ENCODE measurements at places on chromosomes 3 and 15. TPM values are rescaled to one million over a fixed set of nuclear protein-coding genes. Genes with fewer than 3 reads are reported as not detected.

- DNase-seq: peak; percentile 27
Observed at GRCh38 chr3:39255503-39256325, 24.1 kb downstream of the CX3CR1 start.

GRCh38 chr3:11457135-11457534 is 184.9 kb downstream of the ATG7 start:
- no peak for DNase-seq

- DNase-seq: no peak
Observed at GRCh38 chr3:128082546-128082945, 30.3 kb downstream of the SEC61A1 start.

GRCh38 chr15:68679161-68679560 is 100.4 kb downstream of the CORO2B start:
- no peak for DNase-seq

DNA sequence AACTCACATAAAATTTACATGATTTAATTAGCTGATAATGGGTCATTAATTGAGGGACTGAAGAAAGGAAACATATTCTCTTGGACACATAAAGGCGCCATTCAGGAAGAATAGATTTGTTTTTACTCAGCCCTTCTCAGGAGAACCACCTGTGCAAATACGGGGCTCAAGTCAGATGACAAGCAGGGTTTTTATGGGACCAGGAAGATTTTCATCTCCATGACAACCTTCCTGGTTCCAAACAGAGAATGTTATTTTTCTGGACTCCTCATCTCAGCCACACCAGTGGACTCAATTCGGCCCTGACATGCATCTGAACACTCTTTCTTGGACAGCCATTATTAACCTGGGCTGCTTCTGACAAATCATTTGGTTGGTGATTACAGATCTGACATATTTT is 120.5 kb downstream of the PDZRN3 start:
- no peak for DNase-seq

GRCh38 chr15:33623010-33623409 is 312.2 kb downstream of the RYR3 start:
- DNase-seq: no peak

- no peak for DNase-seq
Observed at GRCh38 chr3:105347625-105348302, 18.9 kb upstream of the ALCAM start.

DNA sequence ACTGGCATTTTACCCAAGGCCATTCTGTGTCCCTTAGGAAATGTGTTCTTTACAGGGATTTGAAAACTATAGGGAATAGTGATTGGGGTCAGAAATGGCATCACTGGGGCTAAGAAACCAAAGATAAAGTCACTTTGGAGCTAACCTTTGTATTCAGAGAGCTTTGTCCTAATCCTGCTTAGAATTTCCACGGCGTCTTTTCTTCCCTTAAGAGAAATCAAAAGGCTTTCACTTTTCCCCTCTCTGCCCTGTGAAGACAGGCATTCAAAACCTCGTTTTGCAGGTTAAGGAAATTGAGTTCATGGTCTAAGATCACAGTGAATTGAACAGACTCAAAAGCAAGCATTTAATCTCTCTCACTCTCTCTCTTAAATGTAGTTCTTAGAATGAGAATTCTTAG is 182.5 kb downstream of the VGLL4 start:
- DNase-seq: no peak

- DNase-seq: no peak
Observed at GRCh38 chr3:18556001-18556408, 130.9 kb upstream of the SATB1 start.

DNA sequence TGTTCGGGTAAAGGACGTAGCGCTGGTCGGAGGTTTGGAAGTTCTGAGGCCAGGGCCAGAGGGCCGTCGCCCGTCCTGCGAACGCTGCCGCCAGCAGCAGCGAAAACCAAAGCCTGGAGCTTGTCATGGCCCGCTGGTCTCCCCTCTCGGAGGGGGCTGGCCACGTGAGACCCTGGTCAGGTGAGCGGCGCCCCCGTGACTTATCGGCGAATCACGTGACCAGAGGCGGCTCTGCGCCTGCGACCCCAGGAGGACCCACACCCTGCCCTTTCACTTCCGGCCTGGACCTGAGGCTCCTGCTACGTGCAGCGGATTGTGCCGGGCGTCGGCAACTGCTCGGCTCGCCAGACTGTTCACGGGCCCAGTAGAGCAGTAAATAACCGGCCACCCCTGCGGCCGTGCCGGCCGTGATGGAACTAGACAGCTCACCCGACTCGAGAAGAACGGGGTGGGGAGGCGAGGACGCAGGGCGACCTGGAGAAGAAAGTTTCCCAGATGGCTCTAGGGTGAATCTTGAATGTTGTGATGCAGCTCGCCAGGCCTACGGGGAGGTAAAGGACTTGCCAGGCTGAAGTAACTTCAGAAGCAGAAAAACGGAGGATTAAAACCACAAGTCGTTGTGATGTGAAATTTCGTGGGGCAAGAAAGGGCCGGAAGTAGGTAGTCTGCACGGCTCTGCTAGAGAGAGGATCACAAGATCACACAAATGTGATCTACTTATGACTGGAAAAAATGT is at the start of gene HEXA:
Gene HEXA (minus strand): TSS at position 169 of the 736 bp plus-strand sequence. CDS start 42 bp downstream, at position 127.
- DNase-seq: peak; percentile 98

DNA sequence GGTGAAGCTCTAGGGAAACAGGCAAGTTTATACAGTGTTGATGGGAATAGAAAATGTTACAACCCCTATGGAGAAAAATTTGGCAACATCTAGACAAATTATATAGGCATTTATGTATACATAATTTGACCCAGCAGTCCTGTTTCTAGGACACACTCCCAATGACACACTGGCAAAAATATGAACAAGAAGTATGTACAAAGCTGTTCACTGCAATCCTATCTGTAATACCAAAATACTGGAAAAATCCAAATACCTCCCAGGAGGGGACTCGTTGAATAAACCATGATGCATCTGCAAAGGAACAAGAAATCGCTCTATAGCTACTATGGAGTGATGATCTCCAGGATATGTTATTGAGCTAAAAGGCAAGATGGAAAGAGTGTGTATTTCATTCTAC is 8.5 kb downstream of the BFSP2 start:
- no peak for DNase-seq

DNA sequence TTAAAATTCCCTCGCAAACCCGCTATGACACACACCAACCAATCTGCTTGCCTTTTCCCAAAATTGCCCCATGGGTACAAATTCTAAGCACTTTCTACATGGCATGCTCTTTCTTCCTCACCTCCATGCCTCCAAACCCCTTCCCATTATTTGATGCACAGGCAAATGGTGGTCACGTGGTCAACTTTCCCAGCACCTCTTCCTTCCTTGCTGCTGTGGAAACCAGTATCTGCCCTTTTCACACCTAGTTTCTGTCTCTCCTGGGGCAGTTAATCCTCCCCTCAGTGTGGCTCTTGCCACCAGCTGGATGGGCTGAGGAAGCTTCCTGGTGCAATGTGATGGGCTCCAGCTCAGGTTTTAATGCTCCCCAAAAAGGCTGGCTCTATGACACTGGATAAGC is 38.4 kb upstream of the ST8SIA2 start:
- DNase-seq: no peak

DNA sequence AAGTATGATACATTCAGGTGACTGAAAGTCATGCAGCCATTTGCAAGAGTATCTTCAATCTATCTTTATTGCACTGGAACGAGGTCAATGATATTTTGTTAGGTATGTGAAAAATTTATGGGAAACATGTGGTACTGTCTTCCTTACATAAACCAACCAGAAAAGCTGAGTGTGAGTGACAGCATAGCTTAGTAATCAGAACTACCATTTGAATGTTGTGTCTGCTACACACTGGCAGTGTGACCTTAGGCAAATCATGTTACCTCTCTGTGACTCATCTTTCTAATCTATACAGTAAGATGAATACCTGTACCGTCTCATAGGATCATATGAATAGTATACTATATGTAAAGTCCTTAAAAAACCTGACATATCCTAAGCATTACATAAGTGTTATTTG is 337.9 kb upstream of the IL12A start:
- DNase-seq: no peak

DNA sequence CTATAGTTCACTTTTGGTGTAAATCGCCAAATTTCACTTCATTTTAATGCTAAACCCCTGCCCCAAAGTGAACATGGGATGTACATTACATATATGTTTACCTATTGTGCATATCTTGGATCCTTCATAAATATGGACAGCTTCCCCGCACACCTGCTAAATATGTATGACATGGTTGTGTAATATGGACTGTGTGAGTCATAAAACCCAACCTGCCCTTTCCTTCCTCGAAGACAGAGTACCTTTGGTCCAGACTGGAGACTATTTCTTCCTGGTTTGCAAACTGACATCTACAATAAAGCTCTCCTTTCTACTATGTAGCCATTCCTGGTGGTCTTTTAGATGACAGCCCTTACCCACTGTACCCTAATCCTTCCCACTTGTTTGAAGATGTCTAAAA is 12.4 kb downstream of the ACTC1 start:
- DNase-seq: no peak

DNA sequence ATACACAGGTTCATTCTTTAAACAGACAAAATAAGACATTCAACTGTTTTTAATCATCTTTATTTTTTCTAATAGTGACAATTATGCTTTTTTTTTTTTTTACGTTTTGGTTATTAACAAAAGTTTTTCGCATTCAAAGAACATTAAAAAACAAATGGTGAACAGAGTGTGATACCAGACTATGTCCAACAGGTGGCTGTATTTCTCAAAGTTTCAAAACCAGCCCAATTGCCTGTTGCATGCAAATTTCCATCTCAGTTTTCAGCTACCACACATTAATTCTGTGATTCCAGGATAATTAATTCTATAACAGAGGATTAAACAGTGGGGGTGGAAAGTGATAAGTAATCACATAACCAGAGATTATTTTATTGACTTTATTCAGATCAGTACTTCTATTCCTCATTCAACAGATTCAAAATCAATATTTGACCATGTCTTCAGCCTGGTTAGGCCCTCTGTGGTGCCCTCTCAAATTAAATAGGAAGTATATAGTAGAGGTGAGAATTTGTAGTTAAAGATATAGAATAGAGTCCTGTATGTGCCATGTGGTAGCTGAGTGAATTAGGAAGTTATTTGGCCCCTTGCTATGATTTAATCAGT is 122.2 kb upstream of the DCBLD2 start:
- no peak for DNase-seq

- no peak for DNase-seq
Observed at GRCh38 chr3:131801566-131801965, 233.2 kb downstream of the CPNE4 start.

DNA sequence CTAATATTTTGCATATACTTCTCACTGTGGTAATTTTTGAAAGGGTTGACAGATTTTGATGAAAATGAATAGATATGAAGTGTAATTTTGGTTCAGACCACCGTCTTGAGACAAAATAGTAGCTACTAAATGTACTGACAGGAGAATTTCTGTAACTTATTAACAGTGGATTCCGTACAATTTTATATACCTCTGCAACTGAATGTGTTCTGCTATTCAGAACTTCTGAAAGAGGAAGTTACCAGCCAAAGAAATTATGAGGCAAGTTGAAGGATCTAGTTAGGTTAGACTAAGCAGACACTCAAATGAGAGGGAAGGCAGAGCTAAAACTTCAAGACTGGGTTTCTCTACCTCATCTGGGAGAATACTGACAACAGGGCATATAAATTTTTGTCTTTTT is 29.4 kb downstream of the GAP43 start:
- DNase-seq: no peak

DNA sequence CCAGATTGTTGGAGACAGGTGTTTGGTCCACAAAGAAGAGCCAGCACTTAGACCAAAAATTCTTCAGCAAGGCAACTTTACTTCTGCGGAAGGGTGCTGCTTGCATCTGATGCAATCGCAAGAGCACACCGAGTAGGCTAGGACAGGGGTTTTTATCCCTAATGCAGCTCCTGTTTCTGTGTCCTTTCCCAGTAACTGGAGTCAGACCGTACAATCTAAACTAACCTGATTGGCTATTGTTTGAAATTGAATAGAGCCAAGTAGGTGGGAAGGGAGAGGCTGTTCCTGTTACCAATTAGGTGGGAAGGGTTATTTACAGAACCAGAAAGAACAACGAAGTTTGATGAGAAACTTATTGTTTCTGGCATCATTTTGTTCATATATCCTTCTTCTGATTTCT is 77.6 kb downstream of the CHCHD4 start:
- DNase-seq: no peak

DNA sequence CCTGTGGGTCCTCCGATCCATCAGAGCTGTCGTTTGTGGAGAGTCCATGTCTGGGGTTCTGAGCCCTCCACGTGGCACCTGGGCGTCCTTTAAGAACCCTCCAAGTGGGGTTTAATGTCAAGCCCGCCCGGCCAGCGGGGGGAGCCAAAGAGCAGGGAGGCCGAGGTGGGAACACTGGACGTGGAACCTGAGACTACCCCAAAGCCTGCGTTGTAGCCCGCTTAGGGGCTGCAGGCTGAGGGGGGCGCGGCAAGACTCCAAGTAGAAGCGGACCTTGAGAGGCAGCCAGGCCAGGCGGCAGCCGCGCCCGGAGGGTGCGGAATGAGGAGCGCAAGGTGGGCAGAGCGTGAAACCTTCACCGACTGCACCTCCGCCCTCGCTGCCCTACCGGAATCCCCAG is 126.2 kb upstream of the ATP10A start:
- no peak for DNase-seq

GRCh38 chr3:8837162-8837561 is 67.7 kb upstream of the OXTR start:
- no peak for DNase-seq

- DNase-seq: no peak
Observed at GRCh38 chr3:133023362-133023761, 14.8 kb upstream of the TMEM108 start.

GRCh38 chr3:185317674-185318073 is 45.3 kb upstream of the MAP3K13 start:
- DNase-seq: no peak

GRCh38 chr15:54568381-54568780 is 590.1 kb downstream of the UNC13C start:
- DNase-seq: no peak

GRCh38 chr15:87522997-87523396 is 733.5 kb downstream of the NTRK3 start:
- no peak for DNase-seq

GRCh38 chr15:35717721-35718120 is 171.8 kb upstream of the DPH6 start:
- no peak for DNase-seq

Gene PLAAT1
- not detected for total RNA-seq

Gene CNTN4
- 9.1 TPM for total RNA-seq

Gene CSPG5
- total RNA-seq: 0.46 TPM

Gene SLC24A5
- total RNA-seq: not detected

Gene DHFR2
- 7.8 TPM for total RNA-seq

Gene FAM81A
- 9.2 TPM for total RNA-seq

Gene CDCP1
- total RNA-seq: 89.3 TPM

Gene LRRN1
- total RNA-seq: 1.0 TPM

Gene PCYT1A
- 57.7 TPM for total RNA-seq

Gene ZNF35
- 7.0 TPM for total RNA-seq

Gene ITIH1
- total RNA-seq: not detected

Gene SLC28A2
- total RNA-seq: 39.0 TPM

Gene ACTL6A
- total RNA-seq: 31.9 TPM

Gene BOC
- 4.2 TPM for total RNA-seq

Gene DNAH12
- 0.17 TPM for total RNA-seq

Gene RASGRP1
- total RNA-seq: 1.0 TPM

Gene GTF2E1
- 14.5 TPM for total RNA-seq

Gene CNTN6
- total RNA-seq: not detected
